ENCODE measurements at places on chromosomes 1 and 21.

GRCh38 chr21:46457801-46458314, 833 bp upstream of the DIP2A start:
- peak; percentile 32 for DNase-seq

GRCh38 chr1:2594001-2594640, 7.5 kb downstream of the PRXL2B start:
- peak; percentile 9 for DNase-seq

- peak; percentile 16 for DNase-seq
These were observed 77.5 kb downstream of the FMN2 start for GRCh38 chr1:240169188-240169587.

- no peak for DNase-seq
These were observed 9.2 kb downstream of the ALDH4A1 start for GRCh38 chr1:18893120-18893519.

DNA sequence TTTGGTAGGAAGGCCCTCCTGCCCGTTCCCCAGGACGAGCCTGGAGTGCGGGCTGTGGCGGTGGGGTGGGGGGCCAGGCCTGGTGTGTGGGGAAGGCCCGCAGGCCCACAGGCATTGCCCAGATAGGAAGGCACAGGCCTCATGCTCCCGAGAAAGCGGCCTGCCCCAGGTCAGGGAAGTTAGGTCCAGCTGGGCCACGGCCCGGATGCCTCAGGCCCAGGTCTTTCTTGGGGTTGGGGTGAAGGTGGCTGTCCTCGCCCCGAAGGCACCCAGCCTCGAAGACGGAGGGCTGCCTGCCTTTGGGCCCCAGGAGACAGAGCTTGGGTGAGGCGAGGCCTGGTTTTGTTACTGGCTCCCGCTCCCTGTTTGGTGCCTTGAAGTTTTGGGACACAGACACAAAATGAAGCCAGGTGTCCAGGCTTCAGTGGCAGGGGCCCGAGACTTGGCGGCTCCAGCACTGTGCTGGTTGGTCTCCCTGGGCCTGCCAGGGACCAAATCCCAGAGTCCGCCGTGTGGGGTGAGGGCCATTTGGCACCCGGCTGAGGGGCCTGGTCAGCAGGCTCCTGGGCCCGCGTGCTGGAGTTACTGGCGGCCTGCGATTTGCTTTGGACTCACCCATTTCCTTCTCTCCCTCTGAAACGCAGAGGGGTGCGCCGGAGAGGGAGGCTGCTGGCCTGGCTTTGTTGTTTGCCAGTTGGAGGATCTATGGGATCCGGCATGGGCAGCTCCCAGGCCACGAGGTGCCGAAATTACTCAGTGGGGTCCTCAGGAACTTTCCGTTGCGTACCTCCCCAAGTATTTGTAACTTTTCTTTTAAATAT, 2.0 kb downstream of the SKI start:
- DNase-seq = no peak

GRCh38 chr1:154619181-154619948, 11.4 kb upstream of the ADAR start:
- DNase-seq = no peak

DNA sequence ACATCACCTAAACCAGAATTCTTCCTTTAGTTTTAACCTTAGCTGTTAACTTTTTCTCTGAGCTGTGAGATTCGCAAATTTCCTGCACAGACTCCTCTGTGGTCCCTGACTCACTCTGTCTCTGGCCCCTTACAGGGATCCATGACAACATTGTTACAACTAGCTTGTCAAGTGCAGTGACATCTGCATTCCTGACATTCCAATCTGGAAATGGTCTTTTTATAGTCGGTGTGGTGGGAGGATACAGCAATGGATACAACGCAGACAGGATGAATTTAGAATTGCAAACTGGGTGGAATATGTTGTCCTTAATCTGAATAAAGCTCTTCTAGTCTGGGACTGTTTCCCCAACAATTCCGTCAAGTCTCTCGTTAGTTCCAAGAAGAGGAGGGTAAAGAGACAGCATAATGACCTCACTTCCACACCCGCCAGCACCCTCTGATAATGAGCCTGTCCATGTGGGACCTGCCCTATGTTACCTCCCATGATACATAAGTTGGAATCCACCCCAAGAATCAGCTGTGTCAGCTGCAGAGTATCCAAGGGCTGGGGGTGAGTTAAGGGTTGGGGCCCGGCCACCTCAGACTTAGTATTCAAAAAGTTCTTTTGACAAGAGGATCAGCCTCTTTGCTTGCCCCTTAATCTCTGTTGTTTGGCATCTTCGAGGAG, 49.4 kb downstream of the ILDR2 start:
- DNase-seq = peak; percentile 83
